ENCODE measurements at places on chromosomes 7 and 10.
A peak's percentile ranks its signal among the peaks of the same experiment; 100 is the strongest.

DNA sequence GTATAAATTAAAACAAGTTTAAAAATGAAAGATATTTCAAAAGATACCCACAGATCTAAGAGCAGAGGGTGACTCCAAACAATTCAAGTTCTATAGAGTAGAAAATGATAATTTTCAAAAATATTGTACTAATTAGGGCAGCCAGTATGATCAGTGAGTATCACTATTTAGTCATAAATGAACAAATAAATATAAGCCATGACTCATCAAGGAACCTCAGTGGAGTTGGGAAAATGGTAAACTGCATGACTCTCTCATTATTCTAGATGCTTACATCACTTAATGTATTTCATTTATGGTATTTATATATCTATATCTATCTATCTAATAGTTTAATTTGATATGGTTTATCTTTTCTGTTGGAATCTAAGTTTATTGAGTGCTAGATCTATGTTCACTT, 94.3 kb downstream of the THSD7A start:
- no peak for DNase-seq

- DNase-seq = no peak
Measured at GRCh38 chr7:34491899-34492298, 166.1 kb upstream of the NPSR1 start.

DNA sequence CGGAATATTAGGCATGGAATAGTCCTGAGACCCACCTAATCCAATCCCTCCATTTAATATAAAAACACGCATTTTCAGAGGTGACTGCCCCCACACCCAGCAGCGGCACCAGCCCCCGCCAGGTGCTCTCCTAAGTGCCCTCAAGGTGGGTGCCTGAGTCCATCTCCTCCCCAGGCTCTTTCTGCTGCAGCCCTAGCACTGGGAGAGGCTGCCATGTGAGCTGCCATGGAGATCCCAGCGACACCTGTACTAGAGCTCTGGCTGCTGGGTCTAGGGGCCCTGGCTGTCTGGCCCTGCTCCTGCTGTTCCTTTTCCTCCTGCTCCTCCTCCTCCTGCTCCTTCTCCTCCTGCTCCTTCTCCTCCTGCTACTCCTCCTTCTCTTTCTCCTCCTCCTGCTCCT, 191.1 kb upstream of the BMPER start:
- no peak for DNase-seq

GRCh38 chr10:28332726-28333125, 29.9 kb upstream of the MPP7 start:
- no peak for DNase-seq

GRCh38 chr10:77179015-77179695, 458.5 kb downstream of the KCNMA1 start:
- peak; percentile 81 for DNase-seq

GRCh38 chr10:51301644-51302043, 227.4 kb downstream of the PRKG1 start:
- DNase-seq = no peak

DNA sequence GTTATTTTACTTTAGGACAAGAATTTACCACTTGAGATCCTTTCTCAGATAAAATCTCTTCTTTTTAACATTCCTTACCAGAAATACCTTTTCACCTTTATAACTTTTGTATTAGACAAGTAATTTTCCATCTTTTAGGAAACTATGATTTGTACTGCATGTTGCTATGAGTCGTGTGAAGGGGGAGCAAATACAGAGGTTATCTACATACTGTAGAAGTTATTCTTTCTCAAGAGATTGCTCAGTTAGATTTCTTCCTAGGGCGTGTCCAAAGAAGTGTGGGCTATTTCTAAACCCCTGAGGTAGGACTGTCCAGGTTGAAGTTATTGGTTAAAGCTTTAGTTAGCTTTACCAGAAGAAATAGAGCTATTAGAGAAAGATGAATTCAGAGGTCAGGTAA, 30.2 kb upstream of the ARHGAP12 start:
- DNase-seq = no peak

GRCh38 chr7:134315679-134316538, 821 bp downstream of the SLC35B4 start:
- DNase-seq = peak; percentile 31

- DNase-seq = no peak
Measured at GRCh38 chr10:123536176-123536845, 129.8 kb upstream of the GPR26 start.

GRCh38 chr7:99102809-99103690, 40.9 kb downstream of the SMURF1 start:
- DNase-seq = peak; percentile 61

DNA sequence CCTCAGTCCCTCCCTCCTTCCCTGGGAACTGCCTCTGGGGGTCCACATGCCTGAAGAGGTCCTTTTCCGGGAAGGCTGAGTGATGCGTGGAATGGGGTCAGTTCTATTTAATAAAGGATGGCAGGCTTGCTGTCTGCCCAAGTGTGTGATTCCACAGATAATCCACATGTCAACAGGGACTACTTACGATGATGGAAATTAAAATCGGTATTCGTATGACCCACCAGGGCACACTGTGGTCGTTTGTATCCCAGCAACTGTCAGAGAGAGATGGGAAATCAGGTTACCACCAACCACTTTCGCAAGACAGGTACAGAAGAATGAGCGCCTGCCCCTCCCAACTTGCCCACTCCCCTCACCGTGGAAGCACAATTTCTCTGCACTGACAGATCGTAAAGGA, 110.3 kb downstream of the VIPR2 start:
- no peak for DNase-seq

Data from fibroblast of villous mesenchyme (primary cell).